ENCODE measurements at places on chromosomes 3 and 15. TPM values are rescaled to one million over a fixed set of nuclear protein-coding genes. Genes with fewer than 3 reads are reported as not detected.

DNA sequence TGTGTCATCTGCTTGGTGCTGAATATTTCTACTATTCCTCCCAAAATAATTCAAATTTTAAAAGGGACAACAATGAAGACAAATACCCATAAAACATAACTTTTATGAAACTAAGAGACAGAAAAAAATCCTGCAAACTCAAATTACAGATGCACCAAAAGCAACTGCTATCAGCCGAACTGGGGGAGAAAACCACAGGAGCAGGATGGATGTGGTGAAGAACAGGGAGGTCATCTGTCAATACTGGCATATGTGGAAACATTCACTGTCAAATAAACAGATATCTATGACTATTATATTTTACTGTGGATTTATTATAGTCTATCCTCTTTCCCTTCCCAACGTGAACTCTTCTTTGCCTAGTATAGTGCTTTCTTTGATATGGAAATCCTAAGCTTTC is 53.3 kb upstream of the CPOX start:
- no peak for DNase-seq

GRCh38 chr3:42031808-42032480 is 59.2 kb upstream of the TRAK1 start:
- DNase-seq = no peak

GRCh38 chr3:141578202-141578973 is 91.6 kb downstream of the RASA2 start:
- no peak for DNase-seq

- peak; percentile 76 for DNase-seq
Measured at GRCh38 chr3:197750396-197750831, 731 bp downstream of the FYTTD1 start.

- DNase-seq = no peak
Measured at GRCh38 chr3:4850928-4851265, 128.3 kb upstream of the BHLHE40 start.

DNA sequence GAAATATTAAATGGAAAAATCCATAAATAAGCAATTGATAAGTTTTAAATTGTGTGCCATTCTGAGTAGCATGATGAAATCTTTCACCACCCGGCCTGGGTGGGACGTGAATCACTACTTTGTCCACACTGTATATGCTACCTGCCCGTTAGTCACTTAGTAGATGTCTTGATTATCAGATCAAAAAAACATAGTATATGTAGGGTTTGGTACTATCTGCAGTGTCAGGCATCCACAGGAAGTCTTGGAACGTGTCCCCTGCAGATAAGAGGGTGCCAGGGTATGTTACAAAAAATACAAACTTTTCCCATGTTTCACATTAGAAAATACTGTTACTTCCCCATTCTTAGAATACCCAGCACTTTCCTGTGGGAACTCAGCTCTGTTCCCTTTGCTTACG is 35.2 kb downstream of the FAM81A start:
- DNase-seq = no peak

DNA sequence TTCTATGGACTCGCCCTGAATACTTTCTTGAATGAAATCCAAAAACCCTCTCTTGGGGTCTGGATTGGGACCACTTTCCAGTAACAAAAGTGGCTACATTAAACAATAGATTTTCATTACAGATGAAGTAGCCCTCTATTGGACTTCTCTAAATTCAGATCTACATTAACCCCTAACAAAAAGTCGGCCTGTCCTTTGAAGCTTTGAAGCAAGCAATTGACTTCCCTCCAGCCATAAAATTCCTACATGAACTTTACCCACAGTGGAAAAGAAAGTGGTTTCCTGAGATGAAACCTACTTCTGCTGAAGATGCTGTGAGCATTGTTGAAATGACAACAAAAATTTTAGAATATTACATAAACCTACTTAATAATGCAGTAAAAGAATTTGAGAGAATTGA is 967.1 kb upstream of the ROBO1 start:
- no peak for DNase-seq

DNA sequence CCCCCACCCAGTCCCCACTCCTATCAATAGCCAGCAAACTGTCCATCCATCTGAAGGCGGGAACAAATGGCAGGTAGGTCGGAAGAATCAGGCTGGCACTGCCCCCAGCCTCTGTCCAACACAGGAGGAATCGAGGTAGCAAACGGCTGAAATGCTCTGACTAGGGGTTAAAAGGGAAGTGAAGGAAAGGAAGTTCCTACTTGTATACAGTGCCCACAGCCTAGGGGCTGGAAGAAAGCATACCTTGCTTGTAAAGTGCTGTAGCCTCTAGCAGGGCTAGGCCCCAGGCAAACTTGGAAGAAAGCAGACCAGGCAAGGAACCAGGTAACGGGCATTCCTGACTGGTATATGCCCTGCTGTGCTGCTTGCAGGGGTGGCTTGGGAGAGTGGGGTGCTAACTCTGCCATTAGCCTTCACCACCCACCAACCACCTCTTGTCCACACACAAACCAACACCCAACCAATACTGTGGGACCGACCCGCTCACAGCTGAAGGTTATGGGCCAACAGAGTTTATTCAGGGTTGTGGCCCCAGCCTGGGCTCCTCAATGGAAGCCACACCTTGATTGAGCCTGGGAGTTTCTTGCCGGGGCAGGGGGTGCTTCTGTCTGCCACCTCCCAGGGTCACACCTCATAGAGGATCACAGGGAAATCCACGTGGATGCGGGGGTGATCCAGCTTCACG is 2.4 kb downstream of the TUSC2 start:
- DNase-seq = no peak

- no peak for DNase-seq
Measured at GRCh38 chr3:178397836-178398235, 138.4 kb upstream of the KCNMB2 start.

DNA sequence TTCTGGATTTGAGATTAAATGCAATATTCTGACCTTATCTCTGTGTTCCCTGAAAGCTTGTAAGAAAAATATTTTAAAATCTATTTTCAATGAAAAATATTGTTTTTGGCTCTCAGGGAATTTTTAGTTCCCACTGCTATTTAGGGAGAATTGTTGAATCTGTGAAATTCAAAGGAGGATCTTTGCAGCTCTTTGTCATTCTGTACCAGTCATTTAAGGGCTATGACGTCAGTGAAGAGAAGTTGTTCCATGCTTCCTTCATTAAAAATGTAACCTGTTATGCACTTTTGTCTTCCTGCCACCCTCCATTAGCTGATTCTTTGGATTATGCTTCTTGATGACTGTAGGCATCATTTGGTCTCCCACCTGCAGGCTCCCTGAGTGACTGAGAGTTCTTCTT is 427.8 kb upstream of the C2CD4B start:
- DNase-seq = no peak

- DNase-seq = no peak
Measured at GRCh38 chr3:65605876-65606432, 432.8 kb downstream of the MAGI1 start.

- DNase-seq = no peak
Measured at GRCh38 chr3:197835509-197835908, 44.5 kb downstream of the LRCH3 start.

DNA sequence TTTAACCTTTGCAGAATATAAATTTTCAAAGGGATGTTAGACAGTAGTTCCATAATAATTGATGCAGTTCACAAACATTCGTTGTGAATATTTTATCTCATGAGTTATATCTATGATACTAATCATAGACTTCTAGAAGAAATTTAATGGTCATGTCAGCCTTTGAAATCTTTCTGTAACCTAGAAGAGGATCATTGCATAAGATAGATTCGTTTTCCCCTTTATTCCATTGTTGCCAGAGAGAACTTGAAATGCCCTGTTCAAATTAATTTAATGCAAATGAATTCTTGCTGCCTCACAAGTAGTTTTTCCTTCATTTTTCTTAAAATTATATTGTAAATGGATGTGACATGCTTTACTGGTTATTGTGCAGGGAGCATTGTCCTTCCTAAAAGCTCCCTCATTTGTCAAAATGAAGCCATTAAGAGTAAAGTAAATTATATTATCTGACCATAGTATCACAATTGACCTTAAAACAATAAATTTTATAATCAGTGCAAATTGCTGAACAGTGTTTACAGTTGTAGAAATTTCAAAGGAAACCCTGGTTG is 128.5 kb upstream of the ZNF717 start:
- no peak for DNase-seq

GRCh38 chr3:51968883-51969678 is 1.8 kb upstream of the PCBP4 start:
- DNase-seq = no peak

GRCh38 chr3:185992831-185993374 is 55.1 kb upstream of the TRA2B start:
- DNase-seq = no peak

DNA sequence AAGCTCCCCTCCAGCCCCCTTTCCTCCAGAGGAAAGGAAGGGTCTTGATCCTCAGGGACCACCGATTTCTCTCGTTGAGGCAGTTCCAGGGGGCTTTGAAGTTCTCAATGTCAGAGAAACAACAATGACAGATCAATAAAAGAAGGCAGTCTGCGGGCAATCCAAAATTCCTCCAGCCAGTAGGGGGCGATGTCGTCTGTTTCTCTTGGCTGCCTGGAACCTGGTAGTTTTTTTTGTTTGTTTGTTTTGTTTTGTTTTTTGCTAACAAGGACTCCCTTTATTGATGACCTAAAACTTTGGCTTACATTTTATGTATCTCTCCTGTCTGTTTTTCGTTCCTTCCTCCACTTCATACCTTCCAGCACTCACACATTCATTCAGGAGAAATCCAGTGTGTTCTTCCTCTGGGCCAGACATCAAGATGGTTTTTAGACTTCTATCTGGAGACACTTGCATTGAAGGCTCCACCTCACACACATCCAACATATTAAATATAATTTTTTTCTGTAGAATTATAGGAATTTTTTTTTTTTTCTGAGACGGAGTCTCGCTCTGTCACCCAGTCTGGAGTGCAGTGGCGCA is 276.6 kb downstream of the RPLP1 start:
- DNase-seq = peak; percentile 88

BCL2A1 gene
- total RNA-seq = not detected

C3orf80 gene
- total RNA-seq = 1.1 TPM

SGO1 gene
- 36.4 TPM for total RNA-seq

TNFAIP8L3 gene
- 0.67 TPM for total RNA-seq

TRIM42 gene
- total RNA-seq = not detected

SLC9C1 gene
- 0.24 TPM for total RNA-seq

DPPA2 gene
- total RNA-seq = 12.6 TPM

INSYN1 gene
- 13.1 TPM for total RNA-seq

NLGN1 gene
- 14.8 TPM for total RNA-seq

CILP gene
- not detected for total RNA-seq
